Left ventricle myocardium inferior (tissue), 1 donor: ENCODE measurements at places on chromosomes 16 and 17. TPM values are rescaled to one million over a fixed set of nuclear protein-coding genes. Genes with fewer than 3 reads are reported as not detected.

- H3K27ac ChIP-seq = no peak overlapping the region
- H3K27me3 ChIP-seq = no peaks in the 10 kb centered on the region
These were observed 372.7 kb upstream of the TOM1L1 start for GRCh38 chr17:54527941-54528340.

GRCh38 chr17:50331085-50331791, 14.7 kb upstream of the XYLT2 start:
- DNase-seq = no peak
- no peak overlapping the region for H3K27ac ChIP-seq
- peaks cover 6% of the 10 kb centered on the region for H3K4me1 ChIP-seq

Gene VAT1L
- 13.1 TPM for total RNA-seq

- no peak overlapping the region for H3K27ac ChIP-seq
- DNase-seq = no peak
- peaks cover 23% of the 10 kb centered on the region for H3K4me1 ChIP-seq
- H3K27me3 ChIP-seq = no peaks in the 10 kb centered on the region
- no peaks in the 10 kb centered on the region for H3K36me3 ChIP-seq
These were observed 156.4 kb downstream of the CMIP start for GRCh38 chr16:81601008-81601428.

DNA sequence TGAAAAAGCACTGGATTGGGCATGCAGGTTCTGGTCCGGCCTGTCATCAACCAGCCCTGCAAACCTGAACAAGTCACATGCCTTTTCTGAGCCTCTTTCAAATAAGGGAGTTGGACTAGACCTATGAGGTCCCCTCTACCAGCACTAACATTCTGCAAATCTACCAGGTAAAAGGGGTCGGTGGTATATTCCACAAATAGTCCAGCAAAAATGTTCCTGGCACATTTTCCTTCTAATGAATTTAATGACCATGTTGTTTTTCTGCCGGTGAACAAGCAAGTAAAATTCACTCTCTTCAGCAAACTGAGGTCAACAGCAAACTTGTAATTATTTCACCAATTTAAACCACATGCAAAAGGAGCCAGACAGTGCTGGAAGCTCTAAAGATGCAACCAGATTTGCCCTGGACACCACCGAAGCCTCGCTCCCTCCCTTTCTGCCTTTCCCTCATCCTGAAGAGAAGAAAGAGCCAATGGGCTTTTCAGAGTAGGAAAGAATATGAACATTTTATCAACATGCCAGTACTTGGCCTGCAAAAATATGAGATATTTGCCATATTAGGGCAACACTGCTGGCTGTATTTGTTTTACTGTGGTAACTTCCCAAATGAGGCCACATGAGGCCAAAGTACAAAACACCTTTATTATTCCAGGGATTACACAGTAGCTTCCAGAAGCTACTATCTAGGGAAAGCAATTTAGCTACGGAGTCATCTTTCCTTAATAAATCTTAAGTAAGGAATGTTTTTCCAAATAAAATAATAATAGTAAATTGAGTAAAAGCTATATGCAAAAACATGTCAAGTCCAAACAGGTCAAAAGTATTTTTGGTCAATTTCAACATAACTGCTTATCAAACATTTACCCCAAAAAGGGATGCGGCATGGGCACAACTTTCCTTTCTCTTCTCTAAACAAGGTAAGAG, 45.0 kb downstream of the USP31 start:
- no peak for DNase-seq
- H3K27ac ChIP-seq = no peak overlapping the region
- no peak overlapping the region for H3K4me3 ChIP-seq
- peaks cover 32% of the 10 kb centered on the region for H3K4me1 ChIP-seq
- H3K27me3 ChIP-seq = no peaks in the 10 kb centered on the region

Gene CES5A
- not detected for total RNA-seq

DNA sequence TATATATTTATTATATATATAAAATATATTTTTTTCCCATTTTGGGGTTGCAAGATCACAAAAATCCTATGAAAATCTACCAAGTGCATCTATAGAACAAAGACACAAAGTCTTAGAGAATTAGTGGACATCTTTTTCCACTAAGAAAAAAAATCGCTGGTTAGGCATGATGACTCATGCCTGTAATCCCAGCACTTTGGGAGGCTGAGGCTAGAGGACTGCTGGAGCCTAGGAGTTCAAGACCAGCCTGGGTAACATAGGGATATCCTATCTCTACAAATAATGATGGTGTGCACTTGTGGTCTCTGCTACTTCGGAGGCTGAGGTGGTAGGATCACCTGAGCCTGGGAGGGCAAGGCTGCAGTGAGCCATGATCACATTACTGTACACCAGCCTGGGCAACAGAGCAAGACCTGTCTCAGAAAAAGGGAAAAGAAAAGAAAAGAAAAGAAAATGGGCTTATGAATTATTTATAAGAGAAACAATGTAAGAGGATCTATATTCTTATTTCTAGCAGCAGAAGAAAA, 185.1 kb upstream of the PSMD7 start:
- H3K4me3 ChIP-seq = no peak overlapping the region
- no peaks in the 10 kb centered on the region for H3K36me3 ChIP-seq
- H3K27me3 ChIP-seq = no peaks in the 10 kb centered on the region
- DNase-seq = no peak
- H3K4me1 ChIP-seq = no peaks in the 10 kb centered on the region
- no peak overlapping the region for H3K27ac ChIP-seq
